ENCODE measurements at places on chromosomes 3 and 15.
A peak's percentile ranks its signal among the peaks of the same experiment; 100 is the strongest.

DNA sequence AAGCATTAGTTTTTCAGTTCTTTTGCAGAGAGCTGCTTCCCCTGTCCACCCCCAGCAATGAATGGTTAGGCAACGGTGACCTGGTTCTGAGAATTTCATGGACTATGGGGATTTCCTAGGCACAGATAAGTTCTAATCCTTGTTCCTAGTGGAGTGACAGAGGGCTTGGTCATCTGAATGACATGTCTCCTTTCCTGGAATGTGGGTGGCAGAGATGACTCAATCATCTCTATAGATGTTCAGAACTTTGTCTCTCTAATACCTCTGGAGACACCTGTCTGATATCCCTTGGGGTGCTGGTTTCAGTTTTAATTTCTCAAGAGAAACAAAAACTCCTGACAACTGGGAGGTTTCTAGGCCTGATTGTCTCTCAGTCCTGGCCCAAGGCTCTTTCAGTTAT is 10.4 kb downstream of the PLA2G4E start:
- no peak for DNase-seq

- DNase-seq: no peak
Measured at GRCh38 chr3:197428117-197428801, 127.5 kb downstream of the BDH1 start.

DNA sequence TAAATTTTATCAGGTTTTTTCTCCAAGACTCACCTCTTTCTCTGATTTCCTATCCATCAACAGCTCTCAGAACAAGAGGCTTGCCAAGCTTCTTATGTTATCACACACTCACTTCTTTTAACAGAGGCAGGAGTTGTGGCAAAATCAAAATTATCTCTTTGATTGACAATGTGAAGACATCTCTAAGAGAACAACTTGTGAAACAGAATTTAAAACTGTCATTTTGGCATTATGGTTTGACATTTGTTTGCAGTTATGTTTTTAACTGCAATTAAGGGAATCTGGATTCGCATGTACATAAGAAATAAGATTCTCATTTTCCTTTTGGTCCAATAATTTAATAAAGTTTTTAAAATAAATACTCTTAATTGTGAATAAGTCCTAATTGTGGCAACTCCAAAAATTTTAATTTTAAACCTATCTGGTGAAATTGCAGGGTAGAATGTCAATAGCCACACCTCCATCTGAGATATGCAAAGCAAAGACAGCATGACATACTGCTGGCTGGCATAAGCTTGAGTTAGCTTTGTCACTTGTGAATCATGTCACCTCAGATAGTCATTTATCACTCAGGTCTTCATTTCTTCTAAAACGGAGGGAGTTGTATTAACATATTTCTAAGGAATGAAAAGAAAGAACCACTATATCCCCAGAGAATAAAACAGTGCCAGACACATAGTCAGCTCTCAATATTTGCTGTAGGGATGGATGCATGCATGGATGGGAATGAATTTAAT is 158.6 kb downstream of the CCNL1 start:
- no peak for DNase-seq

- DNase-seq: peak; percentile 9
Measured at GRCh38 chr3:47984075-47984728, 32.0 kb downstream of the MAP4 start.

GRCh38 chr3:61448378-61448777 is 113.0 kb upstream of the PTPRG start:
- no peak for DNase-seq

GRCh38 chr3:55183201-55183600 is 255.3 kb upstream of the LRTM1 start:
- DNase-seq: no peak

GRCh38 chr3:143935678-143936077 is 35.9 kb upstream of the DIPK2A start:
- no peak for DNase-seq

DNA sequence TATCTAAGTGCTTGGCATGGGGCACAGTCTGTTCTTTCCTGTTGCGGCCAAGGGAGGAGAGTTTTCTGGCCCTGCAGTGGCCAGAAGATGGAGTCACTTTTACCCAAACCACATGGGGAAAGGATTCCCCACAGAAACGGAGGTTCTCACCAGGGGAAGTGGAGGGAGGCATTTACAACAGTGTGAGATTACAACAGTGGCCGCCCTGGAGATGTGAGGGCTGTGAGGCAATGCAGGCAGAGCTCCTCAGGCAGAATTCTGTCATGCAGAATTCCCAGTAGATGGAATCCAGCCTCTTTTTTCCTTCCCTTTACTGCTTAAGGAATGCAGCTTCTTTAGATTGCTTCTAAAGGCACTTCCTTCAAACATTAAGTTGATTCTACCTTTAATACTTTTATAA is 83.1 kb downstream of the CACNA1D start:
- no peak for DNase-seq

GRCh38 chr3:24129549-24129948 is 184.5 kb downstream of the NR1D2 start:
- no peak for DNase-seq

- peak; percentile 97 for DNase-seq
Measured at GRCh38 chr3:172129850-172130716, 90.7 kb downstream of the FNDC3B start.

DNA sequence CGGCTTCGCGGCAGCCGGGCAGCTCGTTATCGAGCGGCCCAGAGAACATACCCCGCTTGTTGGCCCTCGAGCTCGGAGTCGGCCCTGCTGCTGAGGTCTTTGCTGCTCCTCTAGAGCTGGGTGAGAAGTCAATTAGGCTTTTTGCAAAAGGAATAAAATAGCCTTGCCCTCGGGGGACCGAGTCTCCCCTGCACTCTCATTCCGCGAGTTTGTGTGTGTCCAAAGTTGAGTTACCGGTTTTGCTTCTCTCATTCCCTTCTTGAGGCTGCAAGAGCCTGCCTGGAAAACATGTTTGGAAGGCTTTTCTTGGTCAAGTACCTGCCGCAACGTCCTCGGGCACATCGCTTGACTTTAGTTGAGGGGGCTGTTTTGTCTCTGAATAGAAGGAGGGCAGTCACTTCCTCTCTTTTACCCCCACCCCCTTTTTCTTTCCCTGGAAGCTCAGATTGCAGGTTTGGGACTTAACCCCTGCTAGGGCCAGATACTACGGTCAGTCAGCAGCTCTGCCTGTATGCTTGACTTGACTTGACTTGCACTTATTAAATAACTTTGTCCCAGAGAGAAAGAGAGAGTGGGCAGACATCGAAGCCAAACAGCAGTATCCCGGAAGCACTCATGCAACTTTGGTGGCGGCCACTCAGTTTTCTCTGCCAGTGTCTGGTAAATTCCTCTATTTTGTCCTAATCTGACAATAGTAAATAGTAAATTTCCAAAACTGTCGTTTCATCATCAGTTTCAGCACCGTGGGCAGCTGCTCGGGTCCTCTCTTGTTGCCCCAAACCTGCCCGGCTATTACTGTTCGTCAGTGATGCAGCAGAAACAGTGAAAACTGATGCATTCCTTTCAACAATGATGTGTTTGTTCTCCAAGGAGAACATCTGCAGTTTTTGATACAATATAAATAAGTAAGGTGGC is 609 bp downstream of the RNF13 start:
- DNase-seq: no peak

DNA sequence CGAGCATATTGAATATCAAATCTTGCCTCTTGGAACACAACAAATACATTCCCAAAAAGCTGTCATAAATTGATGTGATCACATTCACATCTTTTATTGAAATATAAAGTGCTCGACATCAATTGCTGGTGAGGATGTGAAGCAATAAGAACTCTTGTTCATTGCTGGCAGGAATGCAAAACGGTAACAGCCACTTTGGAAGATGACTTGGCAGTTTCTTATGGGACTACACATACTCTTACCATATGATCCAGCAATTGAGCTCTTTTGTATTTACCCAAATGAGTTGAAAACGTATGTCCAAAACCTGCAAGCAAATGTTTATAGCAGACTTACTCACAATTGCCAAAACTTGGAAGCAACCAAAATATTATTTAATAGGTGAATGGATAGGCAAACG is 234.9 kb downstream of the CACNA2D3 start:
- no peak for DNase-seq

- no peak for DNase-seq
Measured at GRCh38 chr15:99728916-99729315, 4.3 kb downstream of the LYSMD4 start.

DNA sequence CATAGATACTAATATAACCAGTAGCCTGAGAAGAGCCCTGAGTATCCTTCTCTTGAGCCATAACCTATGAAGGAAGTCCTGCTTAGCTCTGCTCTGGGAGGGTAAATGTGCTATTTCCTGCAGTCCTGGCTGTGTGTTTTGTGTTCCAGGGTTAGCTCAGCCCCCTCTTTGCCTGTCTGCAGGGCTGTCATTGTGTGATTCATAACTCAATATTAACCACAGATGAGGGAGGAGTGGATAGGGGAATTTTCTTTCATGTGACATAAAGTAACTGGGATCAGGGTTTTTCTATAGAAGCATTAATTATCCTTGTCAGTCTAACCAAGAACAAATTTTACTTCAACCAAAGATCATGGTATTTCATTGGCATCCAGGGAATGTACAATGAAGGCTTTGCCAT is 183.3 kb upstream of the ZBTB20 start:
- DNase-seq: no peak

- DNase-seq: no peak
Measured at GRCh38 chr3:40800343-40800742, 275.6 kb downstream of the ZNF621 start.

GRCh38 chr3:5264093-5264600 is 76.6 kb downstream of the EDEM1 start:
- DNase-seq: no peak

GRCh38 chr3:197222937-197223370 is 75.5 kb downstream of the DLG1 start:
- DNase-seq: no peak

DNA sequence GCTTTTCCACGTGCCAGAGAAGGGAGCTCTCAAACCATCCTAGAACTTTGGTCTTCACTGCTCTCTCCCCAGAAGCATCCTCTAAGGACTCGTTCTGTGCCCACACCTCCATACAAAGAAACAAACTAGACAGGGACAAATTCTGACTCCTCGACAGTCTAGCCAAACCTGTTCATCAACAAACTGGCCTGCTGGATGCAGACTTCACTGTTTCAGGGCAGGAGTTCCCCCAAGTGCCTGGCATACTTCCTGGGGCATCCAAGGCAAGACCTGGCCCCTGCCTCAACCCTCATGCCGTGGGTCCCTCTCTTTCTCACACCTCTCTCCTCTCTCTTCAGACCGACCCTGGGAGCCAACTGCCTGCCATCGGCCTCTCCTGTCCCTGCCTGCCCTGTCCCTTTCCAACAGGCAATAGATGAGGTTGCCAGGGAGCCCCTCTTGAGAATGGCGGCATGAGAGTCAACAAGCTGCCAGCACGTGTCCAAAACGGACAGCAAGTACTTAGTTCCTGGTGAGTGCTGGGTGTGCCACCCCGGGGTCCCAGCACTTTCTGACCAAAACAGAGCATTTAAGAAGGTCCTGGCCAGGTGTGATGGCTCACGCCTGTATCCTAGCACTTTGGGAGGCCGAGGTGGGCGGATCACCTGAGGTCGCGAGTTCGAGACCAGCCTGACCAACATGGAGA is 79.1 kb upstream of the HES1 start:
- DNase-seq: no peak

DNA sequence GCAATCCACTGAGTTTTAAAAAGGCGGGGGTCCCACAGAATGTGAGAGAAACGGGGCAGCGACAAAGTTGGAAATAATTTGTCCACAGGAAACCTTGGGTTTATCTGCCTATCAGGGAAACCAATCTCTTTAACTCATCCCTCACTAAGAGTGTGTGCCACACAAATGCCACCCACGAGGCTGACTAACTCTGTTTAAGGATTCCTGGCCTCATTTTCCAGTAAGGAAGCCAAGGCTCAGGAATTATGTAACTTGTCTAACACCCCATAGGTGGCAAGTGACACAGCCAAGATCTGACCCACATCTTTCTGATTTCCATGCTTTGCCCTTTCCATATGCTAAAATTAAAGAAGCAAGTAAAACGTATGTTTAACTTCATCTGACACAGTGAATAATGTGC is 263.2 kb downstream of the CNTN3 start:
- DNase-seq: no peak

GRCh38 chr3:59149166-59149565 is 99.3 kb upstream of the CFAP20DC start:
- DNase-seq: no peak

DNA sequence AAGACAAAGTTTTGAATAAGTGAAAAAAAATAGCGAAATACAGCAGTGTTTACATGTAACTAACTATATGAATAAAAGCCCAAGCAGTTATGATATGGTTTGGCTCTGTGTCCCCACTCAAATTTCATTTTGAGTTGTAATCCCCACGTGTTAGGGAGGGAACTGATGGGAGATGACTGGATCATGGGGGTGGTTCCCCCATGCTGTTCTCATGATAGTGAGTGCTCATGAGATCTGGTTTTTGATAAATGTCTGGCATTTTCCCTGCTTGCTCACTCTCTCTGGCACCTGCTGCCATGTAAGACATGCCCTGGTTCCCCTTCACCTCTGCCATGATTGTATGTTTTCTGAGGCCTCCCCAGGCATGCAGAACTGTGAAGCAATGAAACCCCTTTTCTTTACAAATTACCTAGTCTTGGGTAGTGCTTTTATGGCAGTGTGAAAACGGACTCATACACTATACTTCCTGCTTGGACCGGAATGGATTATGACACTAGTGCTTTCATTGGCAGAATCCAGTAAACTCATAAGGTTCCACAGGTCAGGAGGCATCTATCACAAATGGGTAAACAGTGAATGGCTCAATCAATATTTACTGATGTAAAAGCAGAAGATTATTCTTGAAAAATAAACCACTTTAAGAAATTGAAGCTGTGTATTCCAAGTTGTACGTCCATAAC is 192.1 kb downstream of the CBLB start:
- no peak for DNase-seq

DNA sequence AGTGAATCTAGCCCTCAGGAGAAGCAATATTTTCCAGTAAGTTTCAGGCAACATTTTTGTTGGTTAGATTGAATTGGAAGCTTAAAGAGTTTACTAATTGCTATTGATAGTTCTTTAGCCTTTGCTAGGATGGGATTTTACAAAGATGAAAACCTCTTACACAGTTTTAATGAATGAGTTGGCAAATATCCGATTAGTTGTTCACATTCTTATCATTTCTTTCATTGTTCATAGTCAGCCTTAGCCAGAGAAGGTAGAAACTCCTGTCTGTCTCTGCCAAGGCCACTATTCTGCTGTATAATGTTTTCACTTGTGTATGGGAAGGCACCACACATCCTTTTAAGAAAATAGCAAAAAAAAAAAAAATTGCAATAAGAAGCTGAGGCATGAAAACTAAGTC is 222.0 kb upstream of the MANF start:
- DNase-seq: no peak

Data from keratinocyte (primary cell).